HCT116 (cell line): ENCODE measurements at places on chromosomes 7 and 10.

GRCh38 chr7:111747718-111748117, 185.4 kb upstream of the IMMP2L start:
- no peaks in the 10 kb centered on the region for H3K36me3 ChIP-seq
- no peaks in the 10 kb centered on the region for H3K27me3 ChIP-seq
- no peak overlapping the region for H3K4me3 ChIP-seq

GRCh38 chr7:126608339-126608776, 644.4 kb downstream of the GRM8 start:
- DNase-seq, result peak; percentile 46
- H3K27ac ChIP-seq, result no peak overlapping the region
- H3K4me3 ChIP-seq, result no peak overlapping the region
- H3K27me3 ChIP-seq, result no peaks in the 10 kb centered on the region
- H3K36me3 ChIP-seq, result no peaks in the 10 kb centered on the region
- H3K4me1 ChIP-seq, result no peaks in the 10 kb centered on the region

DNA sequence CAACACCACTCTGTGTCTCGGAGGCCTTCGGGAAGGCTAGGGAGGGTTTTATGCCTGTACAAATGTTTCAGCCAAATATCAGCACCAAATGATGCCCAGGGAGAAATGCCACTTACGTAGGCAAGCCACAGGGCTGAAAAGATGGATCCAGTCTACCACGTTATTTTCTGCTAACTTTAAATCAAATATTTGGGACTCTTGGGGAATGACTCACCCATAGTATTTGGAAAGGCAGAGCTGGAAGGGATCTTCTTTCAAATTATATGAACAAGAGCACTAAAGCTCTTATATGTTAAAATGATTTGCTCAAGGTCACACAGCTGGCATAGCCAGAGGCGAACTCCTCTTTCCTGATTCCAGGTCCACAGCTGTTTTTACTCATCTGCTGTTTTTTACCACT, 591.4 kb downstream of the SORCS1 start:
- H3K36me3 ChIP-seq, result no peaks in the 10 kb centered on the region
- no peak for DNase-seq
- no peaks in the 10 kb centered on the region for H3K4me1 ChIP-seq
- no peak overlapping the region for H3K27ac ChIP-seq

- DNase-seq, result no peak
- H3K4me1 ChIP-seq, result no peaks in the 10 kb centered on the region
- H3K27ac ChIP-seq, result no peak overlapping the region
- H3K36me3 ChIP-seq, result no peaks in the 10 kb centered on the region
- H3K27me3 ChIP-seq, result no peaks in the 10 kb centered on the region
These were observed 5.3 kb upstream of the ARPC1A start for GRCh38 chr7:99320371-99320770.

- DNase-seq, result no peak
- no peaks in the 10 kb centered on the region for H3K4me1 ChIP-seq
- H3K27me3 ChIP-seq, result no peaks in the 10 kb centered on the region
- no peaks in the 10 kb centered on the region for H3K36me3 ChIP-seq
These were observed 66.0 kb upstream of the FGL2 start for GRCh38 chr7:77265666-77266065.

DNA sequence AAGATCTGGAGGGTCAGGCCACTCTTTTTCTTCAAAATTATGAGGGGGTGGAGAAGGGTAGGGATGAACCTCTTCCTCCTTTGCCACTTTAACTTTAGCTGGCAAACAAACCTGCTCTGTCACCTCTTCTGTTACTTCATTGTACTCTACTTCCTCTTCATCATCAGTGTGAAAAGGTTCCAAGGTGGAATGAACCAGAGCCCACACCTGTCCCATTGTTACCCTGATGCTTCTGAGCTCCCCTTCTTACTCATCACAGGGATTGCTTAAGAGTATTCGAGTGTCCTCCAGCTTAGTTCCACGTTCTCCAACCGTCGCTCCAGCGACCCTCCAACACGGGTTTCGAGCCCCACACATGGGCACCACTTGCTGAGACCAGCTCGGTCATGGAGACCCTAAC, 5.2 kb downstream of the MRPS24 start:
- H3K4me3 ChIP-seq, result no peak overlapping the region
- H3K4me1 ChIP-seq, result 0 out of 2 replicates have a peak, but pooled peaks cover 2% of the 10 kb centered on the region
- H3K36me3 ChIP-seq, result peaks cover 9% of the 10 kb centered on the region; the same call in 1 of the 2 replicates
- no peaks in the 10 kb centered on the region for H3K27me3 ChIP-seq

- H3K4me3 ChIP-seq, result no peak overlapping the region
- peaks cover 12% of the 10 kb centered on the region for H3K4me1 ChIP-seq
- no peaks in the 10 kb centered on the region for H3K36me3 ChIP-seq
- no peak for DNase-seq
- H3K27me3 ChIP-seq, result no peaks in the 10 kb centered on the region
These were observed 84.5 kb downstream of the TACC2 start for GRCh38 chr10:122073508-122073907.

DNA sequence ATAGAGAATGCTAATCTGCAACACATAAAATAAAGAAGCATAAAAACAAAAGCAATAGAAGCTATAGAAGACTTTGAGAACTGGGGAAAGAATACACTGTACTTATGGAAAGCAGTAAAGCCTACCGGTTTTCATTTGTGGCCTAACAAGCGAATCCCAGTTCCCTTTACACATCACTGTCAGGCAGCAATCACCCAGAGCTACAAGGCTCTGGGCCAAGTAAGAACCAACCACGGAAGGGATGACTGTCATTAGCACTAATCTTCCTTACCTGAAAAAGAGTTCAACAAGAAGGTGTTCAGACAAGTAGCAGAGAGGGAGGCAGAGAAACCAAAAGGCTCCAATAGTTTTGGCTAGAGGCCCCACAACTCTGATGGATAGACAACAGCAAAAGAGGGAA, 15.0 kb downstream of the CCDC6 start:
- H3K27me3 ChIP-seq, result no peaks in the 10 kb centered on the region
- H3K27ac ChIP-seq, result no peak overlapping the region
- H3K4me1 ChIP-seq, result no peaks in the 10 kb centered on the region
- no peak overlapping the region for H3K4me3 ChIP-seq
- no peak for DNase-seq

GRCh38 chr10:26310361-26310760, 93.8 kb downstream of the GAD2 start:
- no peak overlapping the region for H3K27ac ChIP-seq
- DNase-seq, result no peak
- H3K4me1 ChIP-seq, result no peaks in the 10 kb centered on the region
- no peak overlapping the region for H3K4me3 ChIP-seq
- no peaks in the 10 kb centered on the region for H3K36me3 ChIP-seq
- H3K27me3 ChIP-seq, result peaks cover 44% of the 10 kb centered on the region; the same call in 1 of the 2 replicates

GRCh38 chr7:123995617-123996326, 37.1 kb downstream of the TMEM229A start:
- no peak overlapping the region for H3K27ac ChIP-seq
- no peaks in the 10 kb centered on the region for H3K4me1 ChIP-seq
- H3K36me3 ChIP-seq, result no peaks in the 10 kb centered on the region
- DNase-seq, result no peak
- no peak overlapping the region for H3K4me3 ChIP-seq

DNA sequence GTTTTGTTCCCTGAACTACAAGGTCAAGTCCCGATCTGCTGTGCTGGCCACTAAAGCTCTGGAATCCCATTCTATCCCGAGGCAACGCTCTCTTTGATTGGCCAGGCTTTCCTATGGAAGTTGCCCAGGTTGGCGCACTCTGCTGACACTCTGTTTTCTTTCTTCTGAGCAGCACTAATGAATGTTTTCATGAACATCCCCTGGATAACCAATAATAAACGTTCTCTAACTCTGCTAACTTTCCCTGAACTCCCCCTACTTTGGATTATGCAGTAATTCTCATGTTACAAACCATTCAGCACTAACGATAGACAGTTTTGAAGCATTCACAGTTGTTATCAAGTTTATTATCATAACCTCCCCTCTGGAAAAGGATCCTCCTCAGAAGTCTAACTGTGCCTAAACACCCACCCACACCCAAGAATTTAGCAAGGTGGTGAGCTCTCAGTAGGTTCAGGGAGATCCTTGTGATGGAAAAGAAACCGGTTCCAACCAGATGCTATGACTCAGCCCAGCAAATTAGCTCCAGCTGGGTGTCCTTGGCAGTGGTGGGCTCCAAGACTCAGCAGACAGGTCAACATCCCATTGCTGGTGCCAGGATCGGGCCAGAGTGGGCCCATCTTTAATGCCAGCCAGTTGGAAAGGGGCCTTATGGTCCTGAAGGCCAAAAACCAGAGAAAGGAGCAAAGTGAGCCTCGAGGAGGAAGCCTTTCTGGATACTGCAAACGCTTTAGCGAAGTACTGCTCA, 68.4 kb downstream of the CREB3L2 start:
- no peak overlapping the region for H3K27ac ChIP-seq
- no peak overlapping the region for H3K4me3 ChIP-seq
- no peaks in the 10 kb centered on the region for H3K4me1 ChIP-seq
- no peaks in the 10 kb centered on the region for H3K36me3 ChIP-seq
- no peaks in the 10 kb centered on the region for H3K27me3 ChIP-seq

DNA sequence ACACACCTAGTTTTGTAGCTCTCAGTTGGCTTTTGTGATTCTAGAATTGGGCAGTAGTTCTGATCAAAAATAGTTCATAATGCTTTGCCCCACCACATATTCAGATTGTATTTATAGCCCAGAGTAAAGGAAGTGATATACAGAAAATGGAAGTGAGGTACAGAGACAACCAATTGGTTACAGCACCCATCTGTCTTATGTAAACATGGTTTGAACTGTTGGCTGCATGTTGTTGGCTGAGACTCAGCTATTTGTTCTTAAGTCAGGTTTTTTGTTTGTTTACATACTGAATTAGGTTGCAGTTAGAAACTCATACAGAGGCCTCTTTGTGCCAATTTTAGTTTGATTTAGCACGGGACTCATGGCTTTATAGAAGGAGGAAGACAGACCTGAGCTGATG, 158.9 kb upstream of the GPR26 start:
- H3K4me3 ChIP-seq, result no peak overlapping the region
- no peak overlapping the region for H3K27ac ChIP-seq
- no peak for DNase-seq
- no peaks in the 10 kb centered on the region for H3K4me1 ChIP-seq
- H3K36me3 ChIP-seq, result no peaks in the 10 kb centered on the region

DNA sequence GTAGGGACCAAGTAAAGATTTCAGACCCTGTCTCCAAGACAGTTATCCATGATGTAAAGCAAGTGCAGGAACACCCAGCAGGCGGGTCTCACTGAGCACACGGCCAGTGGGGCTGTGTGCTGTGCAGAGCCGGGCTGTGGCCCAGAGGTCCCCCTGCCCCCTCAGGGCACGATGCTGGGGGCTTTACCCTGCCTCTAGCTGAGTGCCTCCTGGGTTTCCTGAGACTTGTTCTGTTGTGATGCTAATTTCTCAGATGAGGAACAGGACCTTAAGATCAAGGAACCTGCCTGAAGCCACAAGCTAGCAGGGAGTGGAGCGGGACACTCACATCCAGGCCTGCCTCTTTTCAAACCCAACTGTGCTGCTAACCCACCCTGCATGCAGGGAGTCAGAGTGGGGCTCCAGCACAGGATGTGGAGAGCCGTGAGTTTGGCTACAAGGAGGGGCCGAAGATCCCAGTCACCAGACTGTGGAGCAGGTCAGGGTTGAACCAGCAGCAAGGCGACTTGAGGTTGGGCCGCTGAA, 76.1 kb upstream of the LYZL2 start:
- H3K27ac ChIP-seq, result no peak overlapping the region
- H3K27me3 ChIP-seq, result no peaks in the 10 kb centered on the region
- H3K36me3 ChIP-seq, result no peaks in the 10 kb centered on the region
- no peak overlapping the region for H3K4me3 ChIP-seq
- peaks cover 3% of the 10 kb centered on the region; the same call in 1 of the 2 replicates for H3K4me1 ChIP-seq

DNA sequence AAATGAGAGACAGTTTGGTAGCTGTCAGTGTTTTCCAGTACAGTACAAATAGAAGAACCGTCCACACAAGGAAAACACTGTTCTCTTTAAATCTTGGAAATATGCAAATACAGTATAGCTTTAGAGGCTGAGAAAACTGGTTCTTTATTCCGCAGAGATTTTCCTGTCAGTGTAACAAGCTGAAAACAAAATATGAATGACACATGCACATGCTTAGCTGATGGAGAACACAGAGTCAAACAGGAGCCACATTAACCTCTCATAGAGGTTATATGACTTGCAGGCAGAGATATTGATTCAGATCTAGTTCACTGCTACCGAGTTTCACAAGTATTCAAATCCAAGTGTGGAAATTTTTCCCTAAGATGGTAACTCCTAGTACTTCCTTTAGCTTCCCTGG, 135.2 kb upstream of the C1QL3 start:
- no peaks in the 10 kb centered on the region for H3K27me3 ChIP-seq
- H3K36me3 ChIP-seq, result no peaks in the 10 kb centered on the region
- no peaks in the 10 kb centered on the region for H3K4me1 ChIP-seq
- H3K4me3 ChIP-seq, result no peak overlapping the region
- no peak for DNase-seq

DNA sequence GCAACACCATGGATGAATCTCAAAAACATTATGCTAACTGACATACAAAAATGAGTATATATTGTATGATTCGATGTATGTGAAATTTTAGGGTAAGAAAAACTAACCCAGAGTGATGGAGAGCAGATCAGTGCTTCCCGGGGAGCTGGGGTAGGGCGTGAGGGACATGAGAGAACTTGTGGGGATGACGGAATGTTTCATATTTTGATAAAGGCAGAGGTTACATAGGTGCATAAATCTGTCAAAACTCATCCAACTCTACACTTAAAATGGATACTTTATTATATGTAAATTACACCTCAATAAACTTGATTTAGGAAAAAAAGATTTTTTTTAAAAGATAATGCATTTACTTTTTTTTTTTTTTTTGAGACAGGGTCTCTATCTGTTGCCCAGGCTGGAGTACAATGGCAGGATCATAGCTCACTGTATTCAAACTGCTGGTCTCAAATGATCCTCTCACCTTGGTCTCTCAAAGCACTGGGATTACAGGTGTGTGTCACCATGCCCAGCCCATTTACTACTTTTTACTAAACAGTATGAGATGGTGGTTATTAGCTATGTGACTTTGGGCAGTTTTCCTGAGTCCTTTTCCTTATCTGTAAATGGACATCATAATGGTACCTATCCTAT, 13.7 kb downstream of the RHEB start:
- no peaks in the 10 kb centered on the region for H3K36me3 ChIP-seq
- no peaks in the 10 kb centered on the region for H3K4me1 ChIP-seq
- H3K27me3 ChIP-seq, result no peaks in the 10 kb centered on the region
- H3K27ac ChIP-seq, result no peak overlapping the region
- no peak for DNase-seq
- H3K4me3 ChIP-seq, result no peak overlapping the region

DNA sequence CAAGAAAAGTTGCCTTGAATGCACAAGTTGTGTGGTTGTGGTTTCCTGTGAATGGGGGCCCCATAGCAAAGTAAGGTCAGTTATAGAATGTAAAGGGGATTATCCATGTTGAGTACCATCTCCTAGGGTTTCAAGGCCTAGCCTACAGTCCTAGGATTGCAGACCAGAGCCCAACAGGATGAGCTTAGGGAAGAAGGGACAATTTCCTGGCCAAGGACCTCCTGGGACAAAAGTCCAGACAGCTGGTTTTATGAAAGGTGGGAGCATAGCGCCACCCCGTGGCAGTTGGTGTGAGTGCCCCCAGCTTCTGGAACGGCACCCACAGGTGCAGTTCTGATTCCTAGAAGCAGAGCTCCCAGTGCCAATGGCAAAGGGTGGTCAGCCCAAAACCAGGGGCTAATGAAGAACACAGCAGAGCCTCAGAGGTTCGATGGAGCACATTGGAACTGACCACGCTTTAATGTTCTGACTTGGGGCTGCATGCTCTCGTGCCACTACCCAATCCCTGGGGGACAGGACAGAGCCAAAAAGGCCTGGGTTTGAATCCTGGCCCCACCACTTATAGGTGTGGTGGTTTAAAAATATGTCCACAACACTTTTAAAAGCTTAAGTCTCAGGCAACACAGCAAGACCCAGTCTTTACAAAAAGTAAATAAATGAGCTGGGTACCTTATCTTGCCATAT, 25.8 kb upstream of the TMEM120A start:
- H3K27me3 ChIP-seq, result no peaks in the 10 kb centered on the region
- H3K4me1 ChIP-seq, result no peaks in the 10 kb centered on the region
- H3K36me3 ChIP-seq, result no peaks in the 10 kb centered on the region
- peak; percentile 47 for DNase-seq
- no peak overlapping the region for H3K27ac ChIP-seq
